ENCODE measurements at places on chromosomes 16 and 17.
A peak's percentile ranks its signal among the peaks of the same experiment; 100 is the strongest.

- no peak for DNase-seq
These were observed 33.1 kb downstream of the CTU2 start for GRCh38 chr16:88739139-88739976.

GRCh38 chr16:57358527-57359095 is at the start of gene CCL22:
Gene CCL22, plus strand, starts transcription at chr16:57358783. Its CDS starts 34 bp downstream, at chr16:57358817.
- no peak for DNase-seq

GRCh38 chr17:20314834-20315233 is 152.5 kb downstream of the LGALS9B start:
- no peak for DNase-seq

GRCh38 chr17:77528516-77529327 is 388.0 kb downstream of the SEC14L1 start:
- DNase-seq = no peak

- no peak for DNase-seq
These were observed 490.5 kb upstream of the CDH5 start for GRCh38 chr16:65876056-65876408.

- DNase-seq = peak; percentile 32
These were observed 207.6 kb downstream of the FTO start for GRCh38 chr16:53911513-53911912.

- no peak for DNase-seq
These were observed 151.3 kb upstream of the IRX3 start for GRCh38 chr16:54437921-54438320.

- no peak for DNase-seq
These were observed 18.7 kb downstream of the VAT1L start for GRCh38 chr16:77807021-77807420.

- no peak for DNase-seq
These were observed 973 bp upstream of the KRT15 start for GRCh38 chr17:41519501-41520224.

DNA sequence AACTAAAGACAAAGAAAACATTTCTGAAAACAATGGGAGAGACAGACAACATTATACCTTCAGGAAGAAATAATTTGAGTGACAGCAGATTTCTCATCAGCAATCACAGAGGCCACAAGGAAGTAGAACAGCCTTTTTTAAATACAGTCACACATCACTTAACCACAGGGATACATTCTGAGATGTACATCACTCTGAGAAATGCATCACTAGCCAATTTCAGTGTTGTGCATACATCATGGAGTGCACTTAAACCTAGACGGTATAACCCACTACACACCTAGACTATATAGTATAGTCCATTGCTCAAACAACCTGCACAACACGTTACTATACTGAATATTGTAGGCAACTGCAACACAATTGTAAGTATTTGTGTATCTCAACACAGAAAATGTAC is 24.9 kb upstream of the ALOX12 start:
- no peak for DNase-seq

- DNase-seq = no peak
These were observed 870.1 kb downstream of the CDH11 start for GRCh38 chr16:64251742-64252141.

DNA sequence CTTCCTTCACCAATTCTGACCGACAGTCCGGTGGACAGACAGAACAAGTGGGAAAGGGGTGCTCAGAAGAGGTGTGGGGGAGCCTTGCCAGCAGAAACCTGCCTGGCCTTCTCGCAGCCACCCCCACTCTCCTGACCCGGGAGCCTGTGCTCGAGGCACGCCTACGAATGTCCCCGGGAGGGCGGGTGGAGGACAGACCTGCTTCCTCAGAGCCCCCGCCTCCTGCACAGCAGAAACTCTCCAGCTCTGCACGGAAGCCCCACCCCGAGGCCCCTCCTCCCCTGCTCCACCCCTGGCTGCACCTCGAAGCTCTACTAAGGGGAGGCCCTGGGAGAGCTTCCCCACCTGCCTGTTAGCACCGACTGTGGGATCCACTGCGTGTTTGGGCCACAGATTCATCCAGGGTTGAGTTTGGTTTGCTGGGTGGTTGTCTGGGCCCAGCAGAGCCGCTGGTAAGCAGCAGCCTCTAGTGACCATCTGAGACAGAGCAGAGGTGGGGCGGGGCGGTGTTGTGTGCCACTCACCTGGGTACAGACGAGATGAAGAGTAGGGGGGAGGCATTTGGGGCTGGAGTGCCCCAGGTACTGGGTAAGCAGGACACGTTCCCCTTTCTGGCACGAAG is 6.2 kb downstream of the TAF1C start:
- no peak for DNase-seq

- no peak for DNase-seq
These were observed 1.7 kb upstream of the CCL23 start for GRCh38 chr17:36019423-36019822.

GRCh38 chr17:2392252-2393173 is 8.3 kb downstream of the MNT start:
- DNase-seq = peak; percentile 87

DNA sequence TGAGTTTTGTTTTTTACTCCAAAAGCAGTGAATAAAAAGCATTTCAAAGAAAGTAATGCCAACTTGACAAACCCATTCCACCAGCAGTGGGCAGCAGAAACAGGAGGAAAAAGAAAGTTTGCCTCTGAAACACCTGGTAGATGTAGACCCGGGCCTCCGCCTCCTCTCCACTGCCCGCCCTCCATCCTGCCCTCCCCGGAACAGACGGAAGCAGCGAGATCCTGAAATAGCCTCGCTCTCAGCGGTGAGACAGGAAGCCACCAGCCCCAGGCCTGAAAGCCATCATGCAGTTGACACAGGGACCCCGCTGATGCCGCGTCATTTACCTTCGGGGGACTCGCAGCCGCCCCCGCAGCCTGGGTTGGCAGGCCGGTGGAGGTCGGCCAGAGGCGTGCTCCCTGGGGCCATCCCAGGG is 67.8 kb downstream of the C16orf78 start:
- no peak for DNase-seq

GRCh38 chr17:40559954-40560591 is 5.2 kb downstream of the CCR7 start:
- DNase-seq = peak; percentile 90

DNA sequence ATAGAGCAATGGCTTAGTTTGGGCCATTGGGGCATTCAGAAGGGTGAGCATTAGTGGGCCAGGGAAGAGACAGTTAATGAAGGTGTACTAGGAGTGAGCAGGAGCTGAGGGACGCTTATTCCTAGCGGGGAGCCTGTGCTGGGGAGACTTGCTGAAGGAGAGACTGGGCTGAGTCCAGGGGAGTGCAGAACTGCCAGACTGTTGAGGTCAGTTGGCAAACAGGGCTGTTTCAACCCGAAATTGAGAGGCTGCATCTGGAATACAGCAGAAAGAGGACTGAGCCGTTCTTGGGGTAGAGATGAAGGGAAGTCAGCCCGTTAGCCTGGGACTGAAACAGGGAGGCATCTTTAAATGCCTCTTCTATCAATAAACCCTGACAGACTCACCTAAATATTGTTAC is 33.2 kb downstream of the MAP2K6 start:
- no peak for DNase-seq

GRCh38 chr17:78131172-78132083 is 857 bp downstream of the TMC8 start:
- no peak for DNase-seq

DNA sequence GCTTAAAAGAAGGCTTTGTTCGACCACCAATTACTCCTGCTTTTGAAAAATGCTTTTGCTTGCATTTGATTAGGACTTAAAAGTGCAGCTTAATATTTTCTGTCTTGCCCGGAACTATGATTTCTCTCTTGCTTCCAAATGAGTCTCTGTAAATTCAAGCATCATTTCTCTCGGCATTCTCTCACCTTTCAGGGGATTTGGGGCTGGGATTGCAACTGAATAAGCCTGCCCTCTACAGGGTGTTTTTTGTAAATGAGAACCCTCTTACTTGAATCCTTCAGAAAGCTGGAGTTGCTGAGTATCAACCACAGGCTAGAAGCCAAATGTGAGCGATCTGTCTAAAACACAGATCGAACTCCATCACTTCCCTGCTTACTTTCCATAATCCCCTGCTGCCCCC is 234.6 kb downstream of the TMEM114 start:
- DNase-seq = no peak

DNA sequence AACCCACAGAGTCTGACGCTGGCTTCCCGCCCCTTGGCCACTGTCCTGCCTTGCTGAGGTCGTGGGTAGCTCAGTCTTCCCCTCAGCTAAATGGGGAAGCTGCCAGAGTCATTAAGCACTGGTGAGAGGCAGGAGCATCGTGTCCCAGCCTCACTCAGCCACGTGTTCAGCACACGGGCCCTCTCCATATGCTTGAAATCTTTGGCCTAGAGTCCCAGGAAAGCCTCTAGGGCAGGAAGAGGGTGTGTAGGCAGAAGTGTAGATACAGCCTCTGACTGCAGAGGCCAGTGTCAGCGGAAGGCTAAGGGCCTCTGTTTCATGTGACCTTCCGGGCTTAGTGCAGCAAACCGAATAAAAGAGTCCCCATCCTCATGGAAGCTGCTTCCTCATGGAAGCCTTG is 4.1 kb downstream of the DHODH start:
- DNase-seq = no peak

DNA sequence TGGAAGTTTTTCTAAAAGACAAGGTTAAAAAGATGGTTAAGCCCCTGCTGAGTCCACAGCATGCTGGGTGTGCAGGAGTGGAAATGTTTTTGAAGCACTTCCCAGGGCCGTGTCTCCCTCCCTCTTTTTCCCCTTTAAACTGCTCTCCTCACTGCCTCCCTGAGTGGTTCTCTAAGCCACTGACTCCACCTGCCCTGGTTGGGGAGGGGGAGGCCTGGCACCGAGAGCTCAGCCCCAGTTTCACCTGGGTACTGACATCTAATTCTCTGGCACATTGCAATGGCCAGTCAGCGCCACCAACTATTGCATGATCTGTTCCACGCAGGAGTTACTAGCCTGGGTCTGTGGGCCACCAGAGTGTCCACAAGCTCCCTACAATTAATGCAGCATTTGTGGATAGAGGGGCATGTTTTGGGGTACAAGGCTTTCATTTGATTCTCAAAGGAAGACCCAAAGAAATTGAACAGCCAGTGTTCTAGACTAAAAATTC is 22.7 kb downstream of the MPP3 start:
- DNase-seq = no peak

DNA sequence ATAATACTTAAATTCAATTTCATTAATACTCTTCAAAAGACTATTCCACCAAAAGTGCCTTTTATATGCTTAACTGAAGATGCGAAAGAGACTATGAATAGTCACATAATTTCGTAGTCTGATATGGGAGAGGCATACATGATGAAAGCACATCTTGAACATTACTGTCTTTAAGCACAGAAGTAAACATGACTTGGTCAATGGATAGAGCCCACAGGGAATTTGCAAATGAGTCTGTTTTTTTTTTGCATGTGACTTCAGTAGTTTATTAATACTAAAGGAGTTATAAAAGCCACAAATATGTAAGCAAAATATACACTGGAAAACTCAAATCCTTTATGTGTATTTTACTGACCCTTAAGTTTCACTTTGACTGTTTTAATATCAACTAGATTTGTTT is 15.9 kb downstream of the ADPRM start:
- no peak for DNase-seq

DNA sequence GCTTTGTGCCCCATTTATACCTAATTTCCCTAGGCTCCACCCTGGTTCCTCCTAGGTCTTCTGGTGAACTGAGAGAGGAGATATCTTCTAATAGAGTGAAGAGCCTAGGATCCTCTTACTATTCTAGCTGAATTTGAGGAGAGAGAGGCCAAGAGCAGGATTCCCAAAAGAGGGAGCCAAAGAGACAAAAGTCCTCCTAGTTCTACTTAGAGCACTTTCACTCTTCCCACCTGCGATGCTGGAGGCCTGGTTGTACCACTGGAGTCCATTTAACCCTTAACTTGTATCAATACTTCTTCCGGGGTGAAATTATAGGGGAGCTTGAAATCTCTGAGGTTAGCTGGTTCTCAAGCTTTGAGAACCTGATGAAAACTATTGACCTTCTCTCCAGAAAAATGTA is 3.4 kb upstream of the SSH2 start:
- DNase-seq = no peak

DNA sequence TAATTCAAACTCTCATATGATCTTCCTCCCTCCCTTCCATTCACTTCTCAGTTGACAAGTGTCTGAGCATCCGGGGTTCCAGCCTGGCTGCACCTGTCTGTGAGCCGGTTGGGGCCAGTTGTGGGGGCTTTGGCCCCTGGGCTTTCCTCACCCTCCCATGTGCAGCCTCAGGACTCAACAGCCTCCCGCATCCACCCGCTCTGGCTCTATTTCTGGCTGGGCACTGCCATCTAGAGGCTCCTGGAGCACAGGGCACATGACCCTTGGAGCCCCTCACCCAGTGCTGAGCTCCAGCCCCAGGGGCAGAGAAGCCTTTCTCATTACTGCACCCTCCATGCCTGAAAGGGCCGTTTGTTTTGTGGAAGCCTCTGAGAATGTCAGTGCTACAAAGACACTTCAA is 43.3 kb downstream of the HAPSTR1 start:
- no peak for DNase-seq

GRCh38 chr17:41787021-41787418 is 509 bp upstream of the JUP start:
- no peak for DNase-seq

DNA sequence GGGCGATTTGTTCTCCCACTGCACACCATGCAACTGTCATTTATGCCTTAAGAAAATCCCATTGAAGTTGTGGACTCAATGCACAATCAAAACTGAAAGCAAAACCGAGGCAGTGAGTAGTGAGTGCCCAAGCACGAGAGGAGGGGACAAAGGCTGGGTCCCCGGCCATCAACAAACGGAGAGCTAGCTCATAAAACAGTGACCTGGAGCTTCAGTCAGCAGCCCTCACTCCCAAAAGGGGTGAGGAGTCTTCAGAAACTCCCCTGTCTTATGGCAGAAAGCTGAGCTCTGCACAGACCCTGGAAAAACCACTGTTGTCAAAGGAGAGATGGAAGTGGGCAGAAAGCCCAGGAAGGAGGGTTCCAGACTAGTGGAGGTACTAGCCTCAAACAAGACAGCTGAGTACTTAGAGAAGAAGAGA is 96.9 kb downstream of the ADCY9 start:
- no peak for DNase-seq

DNA sequence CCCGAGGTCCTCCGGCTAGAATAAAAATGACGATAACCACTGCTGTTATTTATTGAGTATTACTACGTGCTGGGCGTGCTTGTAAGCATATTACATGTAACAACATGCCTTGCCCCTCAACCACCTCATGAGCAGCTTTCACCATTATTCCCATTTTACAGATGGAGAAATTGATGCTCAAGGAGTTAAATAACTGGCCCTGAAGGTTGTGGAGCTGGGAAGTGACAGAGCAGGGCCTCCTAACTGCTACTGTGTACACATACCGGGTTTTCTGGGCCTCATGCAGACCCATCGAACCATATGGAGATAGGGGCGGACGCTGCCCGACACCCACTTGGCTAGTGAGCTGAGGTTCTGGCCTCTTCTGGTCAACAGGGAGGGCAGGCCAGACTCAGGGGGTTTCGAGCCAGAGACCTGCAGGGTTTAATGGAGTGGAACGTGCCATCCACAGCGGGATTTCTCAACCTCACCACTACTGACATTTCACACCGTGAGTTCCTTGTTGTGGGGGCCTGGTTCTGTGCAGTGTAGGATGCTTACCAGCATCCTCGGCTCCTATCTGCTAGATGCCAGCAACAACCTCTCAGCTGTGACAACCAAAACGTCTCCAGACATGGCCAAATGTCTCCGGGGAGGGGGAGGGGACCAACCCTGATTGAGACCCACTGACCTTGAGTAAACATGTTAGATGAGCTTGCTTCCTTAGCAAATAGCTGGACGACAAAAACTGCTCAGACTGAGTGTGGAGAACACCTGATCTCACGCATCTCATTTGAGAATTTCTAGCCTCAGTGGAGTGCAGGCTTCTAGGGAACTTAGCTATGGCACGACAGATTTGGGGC is 432.0 kb downstream of the SLC39A11 start:
- no peak for DNase-seq

Data from AG09319 (cell line).